ENCODE measurements at places on chromosomes 12 and 14.

- no peak for DNase-seq
Measured at GRCh38 chr12:98416845-98417244, 98.5 kb upstream of the TMPO start.

GRCh38 chr14:67192366-67192765 is 3.1 kb downstream of the GARIN2 start:
- DNase-seq, result no peak

- DNase-seq, result no peak
Measured at GRCh38 chr14:62030387-62030786, 268.2 kb downstream of the SNAPC1 start.

DNA sequence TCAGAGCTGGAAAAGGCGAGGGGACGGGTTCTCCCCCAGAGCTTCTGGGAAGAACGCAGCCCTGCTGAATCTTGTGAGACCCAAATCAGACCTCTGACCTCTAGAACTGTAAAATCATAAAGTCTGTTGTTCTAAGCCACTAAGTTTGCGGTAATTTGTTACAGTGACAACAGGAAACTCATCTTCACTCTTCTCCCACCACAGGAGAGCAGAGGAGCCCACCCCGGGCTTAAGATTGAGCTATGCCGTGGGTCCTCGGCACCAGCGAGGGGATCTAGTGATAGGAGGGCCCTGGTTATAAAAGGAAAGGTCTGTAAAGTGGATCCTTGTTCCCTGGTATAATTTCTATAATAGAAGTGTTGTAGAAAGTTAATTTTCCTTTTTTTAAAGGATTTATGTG is 7.6 kb downstream of the MLXIP start:
- no peak for DNase-seq

- no peak for DNase-seq
Measured at GRCh38 chr12:18807714-18808113, 69.8 kb downstream of the CAPZA3 start.

DNA sequence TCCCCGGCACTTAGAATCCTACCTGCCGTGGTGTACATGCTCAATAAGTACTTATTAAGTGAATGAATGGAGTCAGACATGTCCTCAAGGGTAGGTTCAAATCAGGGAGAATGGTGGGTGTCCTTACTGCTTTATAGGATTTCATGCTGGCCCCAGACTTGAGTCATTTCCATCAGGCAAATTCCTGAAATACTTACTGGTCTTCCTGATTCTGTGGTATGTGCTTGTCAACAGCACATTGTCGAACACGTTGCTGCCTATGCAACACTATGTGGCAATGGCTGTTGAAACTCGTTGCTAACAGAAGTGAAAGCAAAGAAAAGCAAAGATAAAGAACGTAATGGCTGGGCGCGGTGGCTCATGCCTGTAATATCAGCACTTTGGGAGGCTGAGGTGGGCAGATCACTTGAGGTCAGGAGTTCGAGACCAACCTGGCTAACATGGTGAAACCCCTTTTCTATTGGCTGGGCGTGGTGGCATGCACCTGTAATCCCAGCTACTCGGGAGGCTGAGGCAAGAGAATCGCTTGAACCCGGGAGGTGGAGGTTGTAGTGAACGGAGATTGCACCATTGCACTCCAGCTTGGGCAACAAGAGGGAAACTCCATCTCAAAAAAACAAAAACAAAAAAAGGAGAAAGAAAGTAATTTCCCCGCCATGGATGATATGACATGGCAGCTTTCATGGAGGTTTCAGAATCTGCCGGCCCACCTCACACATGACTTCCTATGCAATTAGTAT is 214.9 kb downstream of the ZFP36L1 start:
- DNase-seq, result no peak
